HTR-8/SVneo (cell line): ENCODE measurements at places on chromosomes 1 and 21.

DNA sequence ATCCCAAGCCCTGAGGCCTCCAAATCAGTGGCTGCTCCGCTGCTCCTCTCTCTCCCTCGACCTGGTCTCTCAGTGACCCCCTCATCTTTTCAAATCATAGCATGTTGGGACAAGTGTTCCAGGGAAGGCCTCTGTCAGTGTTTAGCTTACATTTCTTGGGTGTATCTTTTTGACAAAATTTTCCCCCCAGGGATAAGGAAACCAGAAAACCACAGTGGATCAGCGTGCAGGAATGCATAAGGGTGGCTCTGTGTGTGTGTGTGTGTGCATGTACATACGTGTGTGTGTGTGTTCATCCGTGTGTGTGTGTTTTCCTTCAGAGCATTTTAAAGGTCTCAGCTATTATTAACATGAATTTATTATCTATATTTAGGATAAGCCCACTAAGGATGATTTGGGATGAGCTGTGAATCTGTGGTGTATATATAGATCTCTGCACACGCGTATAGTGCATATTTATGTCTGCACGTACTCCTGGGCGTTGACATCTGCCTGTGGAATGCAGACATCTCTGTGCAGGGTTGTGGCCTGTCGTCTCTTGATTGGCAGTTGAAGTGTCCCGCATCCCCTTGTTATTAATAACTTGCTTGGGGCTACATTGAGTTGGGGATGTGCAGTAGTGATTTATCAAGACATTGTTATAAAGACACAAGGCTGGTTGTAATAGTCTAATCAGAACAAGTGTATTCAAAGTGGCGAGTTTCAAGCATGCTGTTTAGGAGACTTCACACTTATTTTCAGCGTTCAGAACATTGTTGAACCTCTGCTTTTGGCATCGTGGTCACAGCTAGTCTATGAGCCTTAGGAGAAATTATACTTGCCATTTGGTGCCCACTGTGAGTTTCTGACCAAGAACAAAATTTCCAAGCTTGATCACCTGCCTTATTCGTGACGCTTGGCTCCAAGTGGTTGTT is 55.6 kb downstream of the GALNT2 start:
- DNase-seq, result no peak

- DNase-seq, result no peak
Observed at GRCh38 chr1:71080230-71080738, 551 bp downstream of the ZRANB2 start.

GRCh38 chr1:11227106-11228077 is 35.0 kb downstream of the MTOR start:
- DNase-seq, result no peak

GRCh38 chr21:45356251-45356650 is 48.7 kb upstream of the COL18A1 start:
- no peak for DNase-seq

DNA sequence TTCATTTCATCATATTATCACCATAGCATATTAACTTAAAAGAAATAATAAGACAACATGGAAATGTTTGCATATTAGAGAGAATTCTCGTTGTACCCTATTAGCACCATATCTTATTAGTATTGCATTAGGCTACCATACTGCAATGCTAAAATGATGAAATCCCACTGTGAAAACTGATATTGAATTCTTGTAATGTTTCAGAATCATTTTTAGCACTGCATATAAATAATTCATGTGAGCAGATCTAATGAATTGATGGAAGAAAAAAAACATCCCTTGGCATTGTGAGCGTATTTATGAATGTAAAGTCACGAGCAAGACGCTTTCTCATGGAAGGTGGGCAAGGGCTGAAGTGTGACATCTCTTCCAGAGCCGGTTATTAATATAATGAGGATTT is 257.1 kb upstream of the PTBP2 start:
- DNase-seq, result no peak
